Right ventricle myocardium superior (tissue), 1 donor: ENCODE measurements at places on chromosomes 2 and 18. TPM values are rescaled to one million over a fixed set of nuclear protein-coding genes. Genes with fewer than 3 reads are reported as not detected.
A peak's percentile ranks its signal among the peaks of the same experiment; 100 is the strongest.

GRCh38 chr18:8673256-8674209, 31.8 kb upstream of the MTCL1 start:
- no peak for DNase-seq

GRCh38 chr2:223464071-223464470, 138.1 kb downstream of the SCG2 start:
- no peak for DNase-seq

DNA sequence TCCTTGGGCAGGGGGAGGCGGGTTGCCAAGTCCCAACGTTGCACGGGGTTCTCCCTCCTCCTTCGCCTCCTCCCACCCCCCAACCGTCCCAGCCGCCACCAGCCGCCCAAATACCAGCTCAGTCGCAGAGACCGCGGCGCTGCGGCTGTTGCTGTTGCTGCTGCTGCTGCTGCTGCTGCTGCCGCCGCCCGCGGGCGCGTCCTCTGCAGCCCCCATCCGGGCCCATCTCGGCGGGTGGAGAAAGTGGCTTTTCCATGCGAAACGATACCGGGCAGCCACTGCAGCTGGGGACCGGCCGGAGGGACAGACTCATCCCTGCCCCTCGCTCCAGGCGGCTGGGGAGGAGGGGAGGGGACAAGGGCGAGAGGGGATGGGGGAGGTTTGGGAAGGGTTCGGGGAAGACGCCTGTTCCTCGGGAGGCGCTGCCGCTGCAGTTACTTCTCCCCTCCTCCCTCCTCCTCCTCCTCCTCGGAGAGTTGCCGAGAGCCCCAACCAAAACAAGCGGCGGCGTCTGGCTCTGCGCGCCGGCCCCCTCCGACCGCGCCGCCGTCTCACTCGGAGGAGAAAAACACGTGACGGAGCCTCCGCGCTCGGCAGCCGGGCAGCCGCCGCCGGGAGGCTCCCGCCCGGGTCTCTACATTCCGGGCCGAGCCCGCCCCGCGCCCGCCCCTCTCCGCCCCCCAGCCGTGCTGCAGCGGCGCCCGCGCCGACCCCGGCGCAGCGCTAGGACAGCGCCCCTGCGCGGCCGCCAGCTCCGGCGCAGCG, at the start of gene IRS1:
Gene IRS1 (minus strand): TSS at position 610 of the 765 bp plus-strand sequence. CDS start 1,082 bp downstream, outside the sequence.
- peak; percentile 80 for DNase-seq

The GAREM1 gene
- total RNA-seq = 23.5 TPM

DNA sequence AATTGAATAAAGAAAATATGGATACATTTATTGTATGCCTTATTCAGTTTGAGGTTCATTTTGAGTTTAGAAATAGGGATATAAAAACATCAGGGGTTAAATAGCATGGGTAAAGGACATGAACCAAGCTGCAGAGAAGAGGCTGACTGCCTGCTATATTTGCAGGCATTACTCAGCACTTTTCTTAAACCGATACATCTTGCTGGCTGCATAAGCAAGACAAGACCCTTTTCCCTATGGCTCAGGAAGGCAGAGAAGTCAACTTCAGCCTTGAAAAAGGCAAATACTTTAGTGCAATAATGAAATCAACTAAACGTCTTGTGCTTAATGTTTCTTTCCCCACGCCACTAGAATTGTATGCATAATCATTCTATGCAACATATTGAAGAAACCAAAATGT, 36.4 kb downstream of the SCN1A start:
- no peak for DNase-seq

GRCh38 chr18:75350512-75350839, 77.0 kb downstream of the SMIM21 start:
- DNase-seq = no peak

DNA sequence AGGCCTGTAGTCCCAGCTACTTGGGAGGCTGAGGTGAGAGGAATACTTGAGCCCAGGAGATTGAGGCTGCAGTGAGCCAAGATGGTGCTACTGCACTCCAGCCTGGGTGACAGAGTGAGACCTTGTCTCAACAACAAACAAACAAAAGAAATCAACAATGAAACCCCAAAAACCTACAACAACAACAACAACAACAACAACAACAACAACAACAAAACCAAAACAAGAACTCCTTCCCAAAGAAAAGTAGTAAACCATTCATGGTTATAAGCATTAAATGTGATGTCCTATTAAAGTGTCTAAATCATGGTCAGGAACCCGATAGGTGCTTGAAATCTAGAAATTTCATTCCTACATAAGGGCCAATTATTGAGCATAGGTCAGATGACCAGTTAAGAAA, 13.5 kb upstream of the IL1R1 start:
- DNase-seq = no peak

DNA sequence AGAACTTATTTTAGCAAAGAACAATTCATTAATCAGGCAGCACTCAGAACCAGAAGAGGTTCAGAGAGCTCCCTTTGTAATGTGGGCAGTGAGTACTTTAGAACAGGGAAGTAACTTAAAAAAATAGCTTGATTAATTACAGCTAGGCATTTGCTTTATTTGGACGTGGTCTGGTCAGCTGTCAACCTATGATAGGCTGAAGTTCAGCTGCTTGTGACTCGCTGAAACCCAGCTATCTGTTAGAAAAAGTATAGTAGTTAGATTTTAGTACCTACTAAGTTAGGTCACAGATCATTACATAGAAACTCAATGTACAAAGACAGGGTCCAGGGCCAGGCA, 40.0 kb downstream of the PKDCC start:
- no peak for DNase-seq

GRCh38 chr2:112542984-112543661, 858 bp downstream of the POLR1B start:
- DNase-seq = no peak

The RAX gene
- total RNA-seq = not detected

The AMMECR1L gene
- 9.7 TPM for total RNA-seq

GRCh38 chr18:59264121-59264571, 9.1 kb downstream of the RAX start:
- no peak for DNase-seq
